ENCODE measurements at places on chromosomes 1 and 21.

DNA sequence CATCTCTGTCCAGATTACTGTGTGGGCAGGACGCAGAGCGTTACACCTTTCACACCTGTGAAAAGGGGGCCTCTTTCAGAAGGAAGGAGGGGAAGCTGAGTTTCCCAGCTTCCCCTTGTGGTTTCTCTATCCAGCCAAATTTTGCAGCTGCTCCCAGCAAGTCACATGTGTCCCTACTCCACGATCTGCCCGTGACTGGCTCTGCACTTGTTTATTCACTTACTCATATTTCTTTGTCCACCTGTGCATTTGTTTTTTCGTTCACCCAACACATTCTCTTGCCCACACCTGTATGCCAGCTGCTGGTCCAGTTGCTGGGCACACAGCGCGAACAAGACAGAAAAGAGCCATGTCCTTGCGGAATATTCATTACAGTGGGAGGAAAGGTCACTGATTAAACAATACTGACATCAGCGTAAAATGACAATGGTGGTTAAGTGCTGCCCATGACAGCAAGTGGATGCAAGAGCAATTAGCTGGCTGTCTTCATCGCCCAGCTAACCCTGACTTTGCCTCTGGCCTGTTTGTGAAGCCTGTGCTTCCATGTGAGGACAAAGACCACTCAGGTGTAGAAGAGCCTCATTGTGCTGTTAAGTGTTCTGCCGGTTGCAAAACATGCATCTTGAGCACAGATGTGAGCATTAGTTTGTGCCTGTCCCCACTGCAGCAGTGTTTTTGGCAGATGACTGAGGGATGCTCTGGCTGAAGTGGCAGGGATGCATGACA is 28.6 kb upstream of the NEK2 start:
- DNase-seq, result no peak

DNA sequence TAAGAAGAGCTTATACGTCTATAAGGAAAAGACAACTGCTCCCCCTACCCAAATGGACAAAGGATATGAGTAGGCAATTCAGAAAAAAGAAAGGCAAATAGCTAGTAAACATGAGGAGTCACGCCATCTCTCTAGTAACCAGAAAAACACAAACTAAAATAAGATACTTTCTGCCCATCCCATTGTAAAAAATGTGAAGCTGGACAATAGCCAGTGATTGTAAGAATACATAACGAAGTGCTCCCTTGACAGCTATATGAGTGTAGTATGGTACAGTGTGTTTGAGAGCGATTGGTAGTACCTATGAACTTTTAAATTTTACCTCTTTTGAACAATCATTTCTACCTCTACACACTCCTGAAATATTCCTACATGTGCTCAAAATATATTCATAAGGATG is 7.5 kb upstream of the GJA8 start:
- no peak for DNase-seq

- no peak for DNase-seq
Measured at GRCh38 chr1:113662101-113662500, 97.2 kb downstream of the PHTF1 start.

DNA sequence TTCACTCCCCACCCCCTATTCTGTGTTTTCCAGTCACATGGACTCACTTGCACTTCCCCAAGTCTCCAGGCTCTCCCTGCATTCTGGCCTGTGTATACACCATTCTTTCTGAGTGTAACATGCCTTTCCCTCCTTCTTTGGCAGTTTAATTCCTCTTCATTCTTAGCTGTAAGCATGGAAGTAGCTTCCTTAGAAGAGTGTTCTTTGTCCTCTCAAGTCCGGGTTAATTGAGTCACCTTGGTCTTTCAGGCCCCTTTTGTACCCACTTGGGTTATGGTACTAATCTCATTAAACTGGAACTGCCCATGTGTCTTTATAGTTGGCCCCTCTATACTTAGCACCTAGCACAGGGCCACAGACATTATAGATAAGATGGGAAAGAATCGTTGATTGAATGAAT is 525.3 kb upstream of the ADGRL4 start:
- no peak for DNase-seq

GRCh38 chr1:231493421-231494185 is 34.9 kb upstream of the TSNAX start:
- DNase-seq, result no peak

- DNase-seq, result no peak
Measured at GRCh38 chr21:29538115-29538514, 239.4 kb downstream of the BACH1 start.

DNA sequence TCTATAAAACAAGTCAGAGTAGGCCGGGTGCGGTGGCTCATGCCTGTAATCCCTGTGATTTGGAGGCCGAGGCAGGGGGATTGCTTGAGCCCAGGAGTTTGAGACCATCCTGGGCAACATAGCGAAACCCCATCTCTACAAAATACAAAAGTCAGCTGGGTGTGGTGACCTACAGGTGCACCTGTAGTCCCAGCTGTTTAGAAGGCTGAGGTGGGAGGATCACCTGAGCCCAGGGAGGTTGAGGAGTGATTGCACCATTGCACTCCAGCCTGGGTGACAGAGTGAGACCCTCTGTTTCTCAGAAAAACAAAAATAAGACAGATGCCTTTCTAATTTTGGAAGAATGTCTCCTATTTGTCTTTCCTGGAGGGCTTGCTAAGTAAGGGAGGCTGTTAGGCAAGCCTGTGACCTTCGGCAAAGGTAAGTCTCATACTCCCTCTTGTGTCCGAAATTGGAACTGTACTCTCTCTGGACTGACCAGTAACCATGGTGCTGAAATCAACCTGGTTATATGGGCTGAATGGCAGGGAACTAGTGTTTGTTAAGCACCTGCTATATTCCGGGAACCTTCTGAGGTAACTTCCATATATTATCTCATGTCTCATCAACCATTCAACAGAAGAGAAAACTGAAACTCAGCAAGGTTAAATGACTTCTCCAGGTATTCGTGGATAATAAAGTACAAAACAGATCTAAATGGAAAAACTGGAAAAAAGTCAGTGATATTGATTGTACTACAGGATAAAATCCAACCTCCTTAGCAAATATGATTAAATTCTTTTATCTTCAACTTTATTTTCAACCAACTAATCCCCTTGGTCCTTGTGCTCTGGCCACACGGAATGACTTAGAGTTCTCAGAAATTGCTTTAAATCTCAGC is 11.8 kb upstream of the RAB3B start:
- peak; percentile 83 for DNase-seq

GRCh38 chr21:24224422-24224821 is 1382.9 kb downstream of the MRPL39 start:
- DNase-seq, result no peak

DNA sequence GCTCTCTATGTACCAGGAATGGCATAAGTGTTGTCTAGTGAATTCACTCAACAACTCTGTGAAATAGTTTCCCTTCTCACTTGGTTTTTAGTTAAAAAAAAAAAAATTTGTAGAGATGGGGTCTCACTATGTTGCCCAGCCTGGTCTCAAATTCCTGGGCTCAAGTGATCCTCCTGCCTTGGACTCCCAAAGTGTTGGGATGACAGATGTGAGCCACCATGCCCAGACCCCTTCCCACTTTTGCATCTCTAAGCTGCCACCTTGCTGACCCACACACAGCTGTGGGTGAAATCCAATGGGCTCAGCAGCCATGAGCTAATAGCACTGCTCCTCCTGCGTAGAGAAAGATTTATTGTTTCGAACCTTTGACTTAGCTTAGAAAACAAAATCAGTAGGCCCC is 33.5 kb downstream of the NEK2 start:
- DNase-seq, result no peak

DNA sequence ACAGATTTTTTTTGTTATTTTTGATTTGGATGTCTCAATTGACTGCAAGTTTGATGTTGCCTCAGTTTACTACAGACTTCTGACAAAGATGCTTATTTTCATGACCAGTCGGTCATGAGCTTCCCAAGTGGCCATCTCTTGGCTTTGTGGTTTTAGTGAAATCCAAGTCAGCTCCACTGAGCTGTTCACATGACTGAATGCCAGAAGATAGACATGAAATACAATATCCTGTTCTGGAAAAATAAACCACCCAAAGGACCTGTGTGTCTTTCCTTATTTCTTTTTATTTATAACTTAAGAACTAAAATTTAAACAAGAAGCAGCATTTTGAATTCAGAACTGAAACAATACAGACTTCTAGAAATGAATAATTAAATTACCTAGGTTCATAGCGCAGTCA is 89.3 kb downstream of the HMCN1 start:
- DNase-seq, result no peak

DNA sequence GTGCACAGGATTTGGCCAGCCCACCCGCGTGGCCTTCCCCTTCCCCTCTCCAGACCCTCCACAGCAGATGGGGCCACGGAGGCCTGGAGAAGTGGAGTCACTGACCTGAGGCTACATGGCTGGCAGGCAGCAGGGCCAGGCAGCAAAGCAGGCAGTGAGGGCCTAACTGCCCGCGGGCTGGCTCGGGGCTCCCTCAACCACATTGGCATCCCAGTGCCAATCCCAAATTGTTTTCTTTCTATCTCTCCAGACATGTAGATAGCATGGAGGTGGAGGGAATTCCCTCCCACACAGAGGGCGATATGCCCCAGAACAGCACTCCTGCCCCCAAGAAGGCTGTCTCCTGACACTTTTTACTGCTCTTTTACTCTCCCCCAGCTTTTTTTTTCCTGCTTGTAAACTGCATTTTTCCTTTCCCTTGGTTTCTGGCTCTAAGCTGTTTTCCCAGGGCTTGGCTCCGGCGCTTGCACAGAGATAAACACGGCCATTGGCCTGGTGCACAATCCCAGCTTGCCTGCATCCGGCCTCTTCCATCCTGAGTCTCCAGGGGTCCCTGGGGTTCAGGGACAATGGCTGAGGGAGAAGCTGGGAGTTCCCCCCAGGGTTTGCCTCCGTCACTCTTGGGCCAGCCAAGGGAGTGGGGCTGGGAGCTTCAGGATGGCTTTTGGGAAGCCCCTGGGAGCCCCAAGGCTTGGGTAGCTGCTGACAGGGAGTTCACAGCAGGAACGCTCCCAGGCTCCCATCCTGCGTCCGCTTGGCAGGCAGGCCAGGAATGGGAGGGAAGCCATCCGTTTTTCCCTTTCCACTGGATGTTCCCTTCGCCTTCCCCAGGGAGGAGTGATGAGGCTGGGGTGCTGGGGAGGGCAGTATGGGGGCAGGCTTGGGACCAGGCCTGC is 7.0 kb downstream of the EPHX1 start:
- DNase-seq, result peak; percentile 66

DNA sequence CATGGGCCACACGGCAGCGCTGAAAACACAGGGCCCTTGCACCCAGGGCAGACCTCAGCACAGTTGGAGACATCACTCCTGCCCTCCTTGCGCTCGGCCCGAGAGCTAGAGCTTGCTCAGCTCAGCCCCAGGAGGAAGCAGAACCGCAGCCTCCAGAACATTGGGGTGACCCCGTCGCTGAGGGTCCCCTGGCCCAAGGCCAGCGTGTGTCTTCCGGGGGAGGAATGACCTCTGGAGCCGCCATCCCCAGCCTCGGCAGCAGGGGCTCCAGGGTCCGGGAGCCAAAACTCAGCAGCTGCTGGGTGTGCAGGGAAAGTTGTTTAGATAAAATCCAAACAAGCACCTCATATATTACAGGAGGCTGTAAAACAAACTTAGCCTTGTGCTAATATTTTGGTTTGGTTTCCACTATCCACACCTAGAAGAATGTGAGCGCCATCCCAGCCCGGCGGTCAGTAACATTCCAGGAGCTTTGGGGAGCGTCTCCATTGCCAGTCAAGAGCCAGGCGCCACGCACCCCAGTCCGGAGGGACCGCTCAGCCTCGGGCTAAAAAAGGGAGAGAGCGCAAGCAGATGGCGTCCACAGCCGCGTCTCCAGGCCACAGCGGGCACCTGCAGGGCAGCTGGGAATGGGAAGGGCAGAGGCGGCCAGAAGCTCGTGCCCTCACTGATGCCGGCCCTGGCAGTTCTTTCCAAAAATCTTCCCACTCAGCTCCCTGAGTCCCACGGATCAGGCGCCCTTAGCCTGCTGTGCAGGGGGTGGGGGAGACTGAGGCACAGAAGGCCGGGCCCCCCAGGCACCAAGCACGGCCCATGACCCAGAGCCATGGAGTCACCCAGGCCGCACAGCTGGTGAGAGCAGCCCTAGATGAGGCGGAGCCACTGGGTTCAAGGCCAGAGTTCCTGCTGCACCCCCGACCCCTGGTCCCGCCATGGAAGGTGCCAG is 52.0 kb downstream of the SLX9 start:
- no peak for DNase-seq

GRCh38 chr1:3558036-3558726 is 53.1 kb downstream of the MEGF6 start:
- DNase-seq, result no peak

DNA sequence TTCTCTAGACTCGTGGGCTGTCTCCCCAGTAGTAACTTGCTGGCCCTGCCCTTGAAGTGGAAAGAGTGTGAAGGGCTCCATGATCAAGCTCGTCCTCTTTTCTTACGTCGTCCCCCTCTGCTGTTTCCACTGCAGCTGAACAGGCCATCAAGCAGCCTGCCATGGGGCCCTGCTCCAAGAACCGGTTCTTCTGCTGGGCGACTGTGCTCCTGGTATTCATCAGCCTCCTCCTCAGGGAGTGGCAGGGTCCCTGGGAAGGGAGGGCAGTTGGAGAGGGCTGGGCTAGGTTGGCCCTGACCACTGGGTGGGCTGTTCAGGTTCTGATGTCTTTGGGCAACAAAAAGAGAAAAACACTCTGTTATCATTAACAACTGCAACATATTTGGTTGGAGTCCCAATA is 151.5 kb downstream of the FCRL5 start:
- no peak for DNase-seq

DNA sequence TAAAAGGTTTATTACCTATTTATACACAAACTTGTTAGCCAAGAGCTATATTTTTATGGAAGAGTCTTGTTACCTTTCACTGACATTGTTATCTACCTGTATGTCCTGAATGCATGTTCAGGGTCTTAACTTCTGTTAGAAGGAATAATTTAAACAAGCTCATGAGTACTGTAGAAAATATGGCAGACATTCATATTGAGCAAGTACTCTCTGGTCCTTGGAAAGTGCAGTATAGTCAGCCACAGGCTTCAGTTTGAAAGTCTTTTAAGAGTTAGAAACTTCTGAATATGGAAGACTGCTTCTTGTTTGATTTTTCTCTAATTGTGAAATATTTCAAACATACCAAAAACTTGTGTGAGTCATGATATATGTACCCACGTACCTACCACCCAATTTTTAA is 16.6 kb downstream of the DIP2A start:
- DNase-seq, result no peak

GRCh38 chr1:56330391-56331026 is 248.9 kb downstream of the PLPP3 start:
- DNase-seq, result no peak

- no peak for DNase-seq
Measured at GRCh38 chr1:199735660-199736059, 291.9 kb upstream of the NR5A2 start.

DNA sequence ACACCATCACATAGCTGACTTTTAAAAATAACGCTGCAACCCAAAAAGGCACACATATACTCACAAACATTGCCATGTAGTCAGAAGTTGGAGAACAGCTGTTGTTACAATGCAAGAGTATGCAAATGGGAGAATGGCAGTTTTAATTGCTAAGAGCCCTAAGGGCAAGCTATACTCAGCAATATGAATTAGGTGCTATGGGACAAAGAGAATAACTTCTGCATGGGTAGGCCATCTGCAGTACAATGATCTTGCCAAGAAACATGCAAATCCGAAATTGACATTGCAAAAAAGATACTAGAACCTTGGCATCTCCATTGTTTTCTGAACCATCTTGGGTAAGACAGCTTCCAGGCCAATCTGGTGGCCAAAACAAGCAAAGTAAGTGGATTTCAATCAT is 697.8 kb downstream of the LRRIQ3 start:
- peak; percentile 7 for DNase-seq
